CD4-positive, alpha-beta T cell treated with Interleukin-17A for 4 hours (primary cell): ENCODE measurements at places on chromosomes 11 and 22.

DNA sequence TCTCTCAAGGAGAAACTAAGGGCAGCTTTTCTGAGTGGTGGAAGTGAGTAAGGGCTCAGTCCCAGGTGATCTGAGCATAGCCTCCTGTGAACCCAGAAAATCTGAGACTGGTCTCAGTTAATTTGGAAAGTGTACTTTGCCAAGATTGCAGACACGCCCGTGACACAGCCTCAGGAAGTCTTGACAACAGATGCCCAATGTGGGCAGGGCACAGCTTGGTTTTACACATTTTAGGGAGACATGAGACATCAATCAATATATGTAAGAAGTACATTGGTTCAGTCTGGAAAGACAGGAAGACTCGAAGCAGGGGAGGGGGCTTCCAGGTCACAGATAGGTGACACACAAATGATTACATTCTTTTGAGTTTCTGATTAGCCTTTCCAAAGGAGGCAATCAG lies 13.5 kb upstream of the CRY2 start:
- DNase-seq: no peak

- no peak for DNase-seq
These were observed 9.1 kb downstream of the CDC42EP2 start for GRCh38 chr11:65323813-65324212.

GRCh38 chr11:13137844-13138301 lies 128.8 kb downstream of the RASSF10 start:
- DNase-seq: no peak

- no peak for DNase-seq
These were observed 89.3 kb upstream of the SLC22A12 start for GRCh38 chr11:64501500-64502427.

GRCh38 chr11:103619938-103620337 lies 416.5 kb upstream of the DDI1 start:
- no peak for DNase-seq

- DNase-seq: no peak
These were observed 14.5 kb downstream of the LRP4 start for GRCh38 chr11:46903846-46904245.

GRCh38 chr11:69642549-69642912 lies 1.6 kb downstream of the CCND1 start:
- peak; percentile 53 for DNase-seq

DNA sequence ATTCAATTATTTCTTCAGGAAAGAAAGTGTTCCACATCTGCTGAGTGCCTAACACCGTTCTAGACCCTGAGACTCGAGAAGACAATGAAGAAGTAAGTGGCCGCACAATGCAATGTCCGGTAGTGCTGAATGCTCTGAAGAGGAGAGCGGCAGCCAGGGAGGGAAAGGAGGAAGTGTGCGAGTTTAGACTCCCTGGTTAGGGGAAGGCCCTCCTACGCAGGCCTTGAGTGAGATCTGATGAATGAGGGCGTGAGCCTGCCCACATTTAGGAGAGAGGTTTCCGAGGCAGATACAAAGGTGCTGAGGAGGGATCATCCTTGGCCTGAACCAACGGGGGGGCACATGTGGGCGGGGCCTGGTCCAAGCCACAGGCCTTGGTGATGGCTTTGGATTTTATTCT lies 558.6 kb downstream of the NTM start:
- no peak for DNase-seq

DNA sequence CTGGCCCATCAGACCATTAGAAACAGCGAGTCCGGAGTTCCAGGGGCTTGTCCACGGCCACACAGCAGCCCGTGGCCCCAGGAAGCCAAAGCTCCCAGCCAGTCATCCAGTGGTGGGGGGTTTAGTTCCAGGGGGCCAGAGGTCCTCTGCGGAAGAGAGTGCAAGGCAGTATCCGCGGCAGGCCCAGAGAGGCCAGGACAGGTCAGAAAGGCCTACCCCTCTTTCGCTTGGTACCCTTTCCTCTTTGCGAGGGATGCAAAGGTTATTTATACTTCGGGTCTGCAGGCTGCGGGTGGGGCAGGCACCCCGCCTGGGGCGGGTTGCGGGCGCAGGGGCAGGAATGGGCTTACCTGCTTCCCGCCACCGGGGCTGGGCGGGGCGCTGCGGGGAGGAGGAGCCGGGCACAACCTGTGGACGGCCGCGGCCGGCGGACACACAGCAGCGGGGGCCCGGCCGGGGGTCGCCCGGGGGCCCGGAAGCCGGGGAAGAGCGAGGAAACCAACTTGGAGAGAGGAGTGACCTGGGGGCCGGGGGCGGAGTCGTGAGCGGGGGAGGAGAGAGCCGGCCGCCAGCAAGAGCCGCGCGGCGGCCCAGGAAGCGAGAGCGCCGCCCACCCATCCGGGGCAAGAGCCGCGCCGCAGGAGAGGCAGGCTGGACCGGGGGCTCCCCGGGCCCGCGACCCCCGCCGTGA lies at the start of gene SH3BP1:
TSS of gene SH3BP1 (plus strand) at position 600 of the 691 bp plus-strand sequence. CDS start 119 bp downstream, outside the sequence.
- DNase-seq: peak; percentile 71

GRCh38 chr11:132035766-132036165 lies 665.4 kb downstream of the NTM start:
- no peak for DNase-seq

DNA sequence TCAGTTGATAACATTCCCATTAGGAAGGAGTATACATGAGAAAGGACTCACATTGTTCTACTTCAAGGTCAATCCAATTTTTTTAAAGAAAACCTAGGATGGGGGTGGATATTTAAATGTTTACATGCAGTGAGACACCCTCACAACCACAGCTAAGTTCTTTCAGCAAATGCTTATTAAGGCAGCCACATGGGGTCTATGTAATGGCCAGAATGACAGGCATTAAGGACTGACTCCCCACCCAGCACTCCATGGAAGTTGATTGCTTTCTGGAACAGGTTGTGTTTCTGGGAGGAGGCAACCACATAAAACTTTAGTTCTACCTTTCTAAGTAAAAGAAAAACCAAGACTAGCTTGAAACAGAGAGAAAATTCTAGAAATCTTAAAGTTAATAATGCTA lies 662.0 kb upstream of the CCDC90B start:
- DNase-seq: no peak

DNA sequence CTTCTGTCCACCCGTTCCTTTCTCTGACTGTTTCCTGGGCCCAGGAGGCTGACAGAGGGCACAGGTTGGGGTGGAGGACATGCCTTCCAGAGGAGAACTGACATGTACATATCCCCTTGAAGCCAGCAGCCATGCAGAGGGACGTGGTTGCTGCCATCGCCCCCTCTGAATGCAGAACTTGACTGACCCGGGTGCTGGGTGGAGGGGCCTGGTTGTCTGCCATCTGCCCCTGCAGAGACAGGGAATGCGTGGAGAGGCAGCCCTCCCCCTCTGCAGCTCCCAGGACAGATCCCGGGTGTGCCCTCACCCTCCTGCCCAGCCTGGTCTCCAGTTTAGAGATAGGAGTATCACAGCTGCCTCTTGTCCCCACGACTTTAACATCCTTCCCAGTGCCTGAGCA lies 383.0 kb upstream of the B3GAT1 start:
- no peak for DNase-seq

DNA sequence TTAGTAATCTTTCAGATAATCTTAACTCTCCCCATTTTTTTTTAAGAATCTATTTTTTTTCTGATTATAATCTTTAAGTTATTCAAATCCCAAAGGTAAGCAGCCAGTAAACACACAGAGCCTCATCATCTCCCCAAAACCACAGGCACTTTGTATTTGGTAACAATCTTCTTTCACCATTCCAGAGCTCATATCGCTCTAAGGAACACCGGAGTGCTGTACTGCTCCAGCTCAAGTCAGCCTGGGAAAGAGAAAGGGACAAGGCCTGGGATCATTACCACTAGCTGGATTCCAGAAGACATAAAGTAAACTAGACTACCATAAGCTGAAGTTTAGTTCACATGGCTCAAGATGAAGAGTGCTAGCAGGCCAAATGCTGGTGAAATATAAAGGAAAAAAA lies 73.0 kb upstream of the APOA1 start:
- no peak for DNase-seq

DNA sequence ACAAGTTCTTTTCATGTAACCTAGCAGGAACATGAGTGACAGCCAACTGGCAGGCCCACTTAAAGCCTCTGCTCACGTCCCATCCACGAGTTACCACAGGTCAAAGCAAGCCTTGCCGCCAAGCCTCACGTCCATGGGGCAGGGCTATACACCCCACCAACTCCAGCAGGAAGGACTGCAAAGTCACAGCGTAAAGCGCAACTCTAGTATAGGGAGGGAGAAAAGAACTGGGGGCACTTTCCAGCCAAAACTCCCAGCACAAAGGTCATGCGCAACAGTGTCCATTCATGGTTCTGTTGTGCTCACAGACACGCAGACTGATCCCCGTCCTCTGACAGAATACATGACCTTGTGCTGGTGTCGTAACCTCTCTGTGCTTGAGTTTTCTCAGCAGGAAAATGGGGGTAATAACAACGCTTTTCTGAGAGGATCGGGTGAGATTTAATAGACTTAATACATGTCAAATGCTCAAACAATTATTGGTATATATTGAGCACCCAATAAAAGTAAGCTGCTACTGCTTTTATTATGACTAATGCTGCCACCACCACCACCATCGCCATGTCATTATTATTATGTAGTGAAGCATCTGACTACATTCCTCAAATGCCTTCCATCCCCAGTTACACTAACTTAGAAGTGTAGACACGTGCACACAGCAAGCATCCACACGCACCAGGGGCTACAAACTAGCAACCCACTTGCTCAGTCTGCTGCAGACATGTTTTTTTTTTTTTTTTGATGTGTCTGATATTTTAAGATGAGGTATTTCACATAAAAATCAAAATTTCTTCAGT lies 104.4 kb upstream of the PARVA start:
- DNase-seq: no peak

GRCh38 chr22:19955241-19956128 lies 13.9 kb upstream of the TXNRD2 start:
- DNase-seq: no peak

GRCh38 chr11:27621405-27622161 lies 78.7 kb downstream of the BDNF start:
- no peak for DNase-seq

- DNase-seq: no peak
These were observed 551.6 kb downstream of the OPCML start for GRCh38 chr11:132980670-132981069.

DNA sequence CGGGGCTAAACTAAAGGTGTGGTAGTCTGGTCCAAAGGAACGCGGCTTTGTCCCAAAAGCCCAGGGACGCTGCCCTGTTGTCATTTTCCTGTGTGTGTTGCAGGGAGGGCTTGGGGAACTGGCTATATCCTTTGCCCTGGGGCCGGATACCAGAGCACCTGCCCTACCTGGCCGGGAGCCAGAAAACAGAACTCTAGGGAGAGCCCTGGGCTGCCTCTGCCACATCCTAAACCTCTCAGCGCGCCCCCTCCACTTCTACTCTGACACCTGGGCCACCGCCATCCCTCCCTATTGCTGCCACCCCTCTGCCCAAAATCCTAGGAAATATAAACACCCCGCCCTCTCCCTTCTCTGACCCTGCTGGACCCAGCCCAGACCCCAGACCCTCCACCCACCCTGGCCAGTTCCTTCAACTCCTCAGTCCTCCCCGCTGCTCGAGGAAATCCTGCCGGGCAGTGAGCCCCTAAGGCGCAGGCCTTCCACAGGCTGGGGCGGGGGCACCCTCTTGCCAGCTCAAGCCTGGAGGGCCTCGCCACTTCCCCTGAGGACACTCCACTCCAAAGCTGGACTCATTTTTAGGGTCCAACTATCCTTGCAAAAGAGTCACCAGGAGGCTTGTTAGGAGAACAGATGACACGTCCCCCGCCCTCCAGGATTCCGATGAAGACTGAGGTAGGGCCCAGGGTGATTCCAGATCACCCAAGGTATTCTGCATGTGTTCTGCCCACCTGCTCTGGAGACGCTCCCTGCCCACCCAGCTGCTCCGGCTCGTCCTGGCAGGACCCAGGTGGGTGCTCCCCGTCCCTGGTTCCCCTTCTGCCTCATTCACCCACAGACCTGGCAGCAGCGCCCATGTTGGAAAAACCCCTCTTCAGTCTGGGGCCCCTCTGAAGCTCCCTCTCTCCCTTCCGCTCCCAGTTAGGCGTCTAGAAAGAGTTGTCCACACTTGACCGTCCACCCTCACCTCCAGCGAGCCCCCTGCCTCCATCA lies 12.2 kb downstream of the KCTD17 start:
- peak; percentile 37 for DNase-seq

DNA sequence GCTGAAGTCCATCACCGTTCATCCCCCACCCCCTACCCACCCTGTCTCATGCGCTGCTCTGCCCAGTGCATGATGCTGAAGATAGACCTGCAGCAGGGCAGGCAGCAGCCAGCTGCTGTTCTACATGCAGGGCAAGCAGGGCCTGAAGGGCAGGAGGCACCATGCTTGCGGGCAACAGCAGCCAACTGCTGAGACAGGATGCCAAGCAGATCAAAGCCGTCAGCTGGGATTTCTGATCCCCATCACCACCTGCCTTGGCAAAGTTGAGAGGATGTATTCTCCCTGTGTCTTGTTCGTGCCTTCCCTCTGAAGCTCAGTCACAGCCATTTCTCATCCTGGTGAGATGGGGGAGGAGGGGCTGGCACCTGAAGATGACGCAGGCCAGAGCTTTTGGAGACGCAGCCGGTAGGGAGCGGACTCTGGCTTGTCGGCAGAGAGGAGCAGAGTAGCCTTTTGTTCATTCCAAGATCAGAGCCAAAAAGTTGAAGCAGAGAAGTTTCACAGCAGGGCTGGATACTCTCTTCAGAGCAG lies 227.0 kb downstream of the GRIK4 start:
- DNase-seq: no peak

- DNase-seq: no peak
These were observed 3.8 kb upstream of the KCNK7 start for GRCh38 chr11:65599216-65599954.

- no peak for DNase-seq
These were observed 2.2 kb upstream of the GSTT4 start for GRCh38 chr22:24007253-24008021.

DNA sequence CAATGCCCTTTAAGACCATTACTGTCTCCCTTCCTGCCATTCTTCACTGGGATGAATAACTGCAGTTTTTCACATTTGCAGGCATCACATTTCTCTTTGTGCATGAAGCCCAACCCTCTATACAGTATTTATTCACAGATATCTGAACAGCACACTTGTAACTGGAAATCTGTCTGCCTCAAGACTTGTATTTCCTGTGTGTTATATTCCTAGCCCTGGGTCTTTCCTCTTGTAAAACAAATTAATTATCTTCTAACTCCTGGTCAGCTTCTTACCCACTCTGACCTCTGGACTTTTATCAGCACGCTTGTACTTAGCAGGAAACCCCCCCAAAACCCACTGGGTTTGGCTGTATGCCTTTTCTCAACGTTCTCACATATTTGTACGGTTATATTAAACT lies 2.0 kb downstream of the CSRP3 start:
- no peak for DNase-seq

DNA sequence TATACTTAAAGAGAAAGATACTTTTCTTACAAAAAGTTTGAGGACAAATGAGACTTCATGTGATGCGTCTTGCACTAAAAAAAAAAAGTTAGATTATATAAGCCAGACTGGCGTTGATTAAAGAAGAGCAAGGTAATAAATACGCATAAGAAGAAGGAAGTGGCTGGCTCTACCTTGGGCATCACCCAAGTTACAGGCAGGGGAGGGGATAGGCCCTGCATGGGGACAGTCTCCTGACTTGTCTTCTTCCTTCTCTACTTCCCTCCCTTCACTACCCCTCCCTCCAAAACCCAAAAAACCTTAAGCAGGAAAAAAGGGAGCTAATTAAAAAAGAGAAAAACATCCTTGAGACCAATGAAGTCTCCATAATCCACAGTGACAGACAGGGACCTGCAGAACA lies 22.3 kb upstream of the TMA7B start:
- peak; percentile 58 for DNase-seq

GRCh38 chr11:95229199-95229992 lies 1.6 kb downstream of the SESN3 start:
- no peak for DNase-seq
